ENCODE measurements at places on chromosomes 5 and 9. TPM values are rescaled to one million over a fixed set of nuclear protein-coding genes. Genes with fewer than 3 reads are reported as not detected.

Gene STPG3
- not detected for total RNA-seq

Gene GMCL2
- not detected for total RNA-seq

DNA sequence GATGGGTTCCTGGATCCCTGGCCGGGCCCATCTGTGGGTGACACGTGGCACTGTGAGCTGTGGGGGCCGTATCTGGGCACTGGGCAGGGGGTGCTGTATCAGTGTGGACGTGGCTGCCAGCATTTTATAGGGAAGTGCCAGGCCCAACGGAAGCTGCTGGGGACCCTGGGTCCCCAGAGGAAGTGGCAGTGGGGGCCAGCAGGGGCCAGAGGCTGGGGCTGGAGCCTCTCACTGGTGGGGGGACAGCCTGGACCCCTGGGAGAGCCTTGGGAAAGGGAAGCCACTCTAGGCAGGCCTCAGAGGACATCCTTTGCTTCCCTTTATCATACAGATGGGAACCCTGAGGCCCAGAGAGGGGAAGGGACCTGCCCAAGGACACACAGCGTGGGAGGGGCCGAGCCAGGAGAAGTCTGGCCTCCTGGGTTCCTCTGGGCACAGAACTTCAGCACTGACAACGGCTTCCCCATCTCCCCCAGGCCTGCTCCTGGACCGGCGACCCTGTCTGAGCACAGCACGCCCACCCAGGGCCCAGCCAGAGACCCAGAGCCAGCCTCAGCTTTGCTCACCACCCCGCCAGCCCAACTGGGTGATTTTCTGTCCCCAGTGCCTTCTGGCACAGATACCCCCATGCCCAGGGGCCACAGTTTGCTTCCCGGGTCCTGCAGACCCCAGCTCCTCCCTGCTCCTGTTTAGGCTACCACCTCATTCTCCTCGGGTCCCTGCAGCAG, 15.5 kb upstream of the LAMC3 start:
- H3K27ac ChIP-seq: no peak overlapping the region
- DNase-seq: no peak
- H3K36me3 ChIP-seq: no peaks in the 10 kb centered on the region
- no peak overlapping the region for H3K4me3 ChIP-seq

Gene ANXA1
- 848 TPM for total RNA-seq

DNA sequence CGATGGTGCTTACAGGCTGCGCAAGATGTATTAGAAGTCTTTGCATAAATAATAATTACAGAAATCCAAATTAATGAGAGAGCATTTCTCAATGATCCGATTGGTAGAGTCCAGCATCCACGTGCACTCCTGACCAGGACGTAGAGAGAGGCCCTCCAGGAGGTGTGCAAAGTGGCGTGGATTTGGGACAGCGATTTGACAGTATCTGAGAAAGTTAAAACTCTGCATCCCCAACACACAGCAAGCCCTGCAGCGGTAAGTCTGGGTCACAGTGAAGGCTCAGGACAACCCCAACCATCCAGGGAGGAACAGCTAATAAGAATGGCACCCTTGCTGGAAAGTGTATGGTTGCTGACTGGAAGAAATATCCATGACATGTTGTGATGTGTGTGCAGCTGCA, 180.2 kb downstream of the AUH start:
- H3K27ac ChIP-seq: no peak overlapping the region
- H3K4me1 ChIP-seq: peaks cover 17% of the 10 kb centered on the region
- no peak overlapping the region for H3K4me3 ChIP-seq
- no peak for DNase-seq
- no peaks in the 10 kb centered on the region for H3K36me3 ChIP-seq
- H3K27me3 ChIP-seq: no peaks in the 10 kb centered on the region

DNA sequence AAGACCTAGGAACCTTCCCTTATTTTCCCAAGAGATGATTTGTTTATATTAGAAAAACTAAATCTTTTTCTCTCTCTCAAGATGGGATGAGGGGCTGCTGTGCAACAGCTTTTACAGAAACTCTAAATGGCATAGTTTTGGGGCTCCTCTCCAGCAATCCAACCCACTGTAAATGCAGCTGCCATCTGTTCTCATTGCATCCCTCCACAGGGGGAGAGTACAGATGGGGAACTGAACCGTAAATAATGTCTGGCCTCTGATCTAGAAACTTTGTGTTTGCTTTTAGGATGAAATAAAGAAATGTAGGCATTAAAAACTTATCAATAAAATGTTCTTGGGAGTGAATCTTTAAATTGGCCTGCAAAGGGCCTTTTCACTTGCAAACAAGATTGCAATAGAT, 291.4 kb downstream of the MCTP1 start:
- H3K36me3 ChIP-seq: no peaks in the 10 kb centered on the region
- H3K4me1 ChIP-seq: no peaks in the 10 kb centered on the region
- no peaks in the 10 kb centered on the region for H3K27me3 ChIP-seq
- no peak for DNase-seq
- no peak overlapping the region for H3K4me3 ChIP-seq

- H3K4me1 ChIP-seq: no peaks in the 10 kb centered on the region
- no peaks in the 10 kb centered on the region for H3K27me3 ChIP-seq
- DNase-seq: no peak
- no peak overlapping the region for H3K27ac ChIP-seq
- H3K4me3 ChIP-seq: no peak overlapping the region
Measured at GRCh38 chr5:110790673-110791072, 51.9 kb downstream of the SLC25A46 start.

GRCh38 chr9:121564504-121565260, 65.0 kb upstream of the GGTA1 start:
- H3K27me3 ChIP-seq: no peaks in the 10 kb centered on the region
- DNase-seq: no peak
- H3K27ac ChIP-seq: no peak overlapping the region
- H3K4me1 ChIP-seq: no peaks in the 10 kb centered on the region

Gene ALDOB
- total RNA-seq: not detected

DNA sequence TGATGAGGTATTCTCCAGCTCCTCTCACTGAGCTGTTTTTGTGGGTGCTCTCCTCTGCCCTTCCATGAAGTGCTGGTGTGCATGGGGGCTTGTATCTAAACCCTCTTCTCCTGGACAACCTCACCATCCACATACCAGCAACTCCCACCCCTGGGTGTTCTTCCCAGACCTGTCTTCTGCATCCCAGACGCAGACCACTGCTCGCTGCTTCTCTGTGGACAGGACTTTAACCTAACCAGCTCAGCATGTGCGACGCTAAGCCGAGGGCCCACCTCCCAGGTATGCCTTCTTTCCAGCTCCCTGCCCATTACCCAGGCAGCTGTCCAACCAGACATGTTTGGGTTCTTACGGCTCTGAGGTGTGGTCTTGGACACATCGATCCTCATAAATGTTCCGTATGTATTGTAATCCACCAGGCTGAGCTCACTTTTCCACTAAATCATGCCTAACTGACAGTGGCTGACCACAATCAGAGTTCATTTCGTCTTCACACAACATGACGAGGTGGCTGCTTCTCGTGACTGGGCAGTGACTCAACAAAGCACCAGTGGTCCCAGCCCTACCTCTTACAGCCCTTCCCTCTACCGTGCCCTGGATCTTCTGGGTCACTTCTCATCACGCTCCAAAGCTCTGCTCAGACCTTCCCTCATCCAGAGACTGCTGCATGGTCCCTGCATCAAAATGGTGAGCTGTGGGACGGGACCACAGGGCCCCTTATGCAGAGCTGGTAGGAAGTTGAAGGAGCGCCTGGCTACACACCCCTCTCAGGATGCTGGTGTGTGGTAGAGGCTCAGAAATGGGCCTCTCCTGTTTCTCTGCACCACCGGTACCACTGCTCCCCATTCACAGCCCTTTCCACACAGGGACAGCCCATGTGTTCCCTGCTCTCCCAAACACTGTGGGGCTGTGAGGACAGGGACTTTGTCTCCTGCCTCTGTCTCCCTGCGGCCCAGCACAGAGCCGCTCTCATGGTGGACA, 9.6 kb upstream of the PTGES2 start:
- no peak overlapping the region for H3K27ac ChIP-seq
- no peaks in the 10 kb centered on the region for H3K4me1 ChIP-seq
- no peaks in the 10 kb centered on the region for H3K36me3 ChIP-seq

- DNase-seq: no peak
- H3K4me1 ChIP-seq: peaks cover 16% of the 10 kb centered on the region
- H3K27ac ChIP-seq: no peak overlapping the region
- H3K36me3 ChIP-seq: no peaks in the 10 kb centered on the region
Measured at GRCh38 chr5:168865968-168866367, 286.8 kb upstream of the PANK3 start.

Gene MUSK
- total RNA-seq: 0.16 TPM

DNA sequence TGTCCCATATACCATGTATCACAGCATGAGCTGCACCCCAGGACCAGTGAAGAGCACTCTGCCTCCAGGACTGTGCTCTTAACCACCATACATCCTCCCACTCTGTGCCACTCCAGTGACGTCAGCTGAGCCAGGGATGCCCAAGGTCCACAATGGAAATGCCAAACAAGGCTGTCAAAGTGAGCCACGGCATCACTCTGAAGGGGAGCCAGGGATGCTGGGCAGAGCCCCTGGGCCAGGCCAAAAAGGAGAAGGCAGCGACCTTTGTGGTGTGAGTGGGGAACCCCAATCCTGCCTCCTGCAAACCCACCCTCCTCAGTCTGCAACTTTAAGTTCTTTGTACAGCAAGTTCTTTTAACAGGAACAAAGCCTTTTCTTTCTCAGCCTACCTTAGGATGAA, 242.7 kb downstream of the SYK start:
- H3K4me1 ChIP-seq: peaks cover 29% of the 10 kb centered on the region
- no peak for DNase-seq
- H3K4me3 ChIP-seq: no peak overlapping the region
- H3K36me3 ChIP-seq: no peaks in the 10 kb centered on the region
- no peak overlapping the region for H3K27ac ChIP-seq

DNA sequence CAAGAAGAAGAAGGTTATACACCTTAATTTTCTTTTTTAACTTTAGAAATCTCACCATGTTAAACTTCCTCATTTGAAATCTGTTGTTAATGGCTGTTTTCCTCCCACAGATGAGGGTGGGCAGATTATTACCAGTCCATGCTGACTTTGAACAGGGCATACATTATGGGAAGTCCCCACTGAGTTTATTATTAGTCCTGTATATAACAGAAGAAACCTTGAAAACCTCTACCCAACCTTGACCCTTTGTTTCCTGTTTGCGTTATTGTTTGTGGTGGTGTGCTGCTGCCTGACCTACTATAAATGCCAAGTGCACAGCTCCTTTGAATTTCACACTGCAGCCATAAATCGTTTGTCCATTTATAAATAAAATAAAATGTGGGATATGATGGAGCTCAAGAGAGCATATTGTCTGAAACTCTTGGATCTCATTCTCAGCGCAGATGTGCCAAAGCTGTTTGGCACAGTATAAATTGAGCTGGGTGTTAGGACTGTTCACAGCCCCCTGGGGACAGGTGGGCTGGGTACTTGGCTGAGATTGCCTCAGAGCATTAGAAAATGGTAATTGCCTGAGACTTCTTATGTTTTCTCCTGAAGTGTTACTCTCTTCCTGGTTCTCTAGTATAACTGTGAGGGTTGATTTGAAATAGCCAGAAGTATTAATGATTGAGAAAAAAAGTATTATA, 139.6 kb downstream of the SPATA31D1 start:
- no peaks in the 10 kb centered on the region for H3K36me3 ChIP-seq
- H3K27me3 ChIP-seq: no peaks in the 10 kb centered on the region
- H3K4me3 ChIP-seq: no peak overlapping the region
- no peak for DNase-seq

DNA sequence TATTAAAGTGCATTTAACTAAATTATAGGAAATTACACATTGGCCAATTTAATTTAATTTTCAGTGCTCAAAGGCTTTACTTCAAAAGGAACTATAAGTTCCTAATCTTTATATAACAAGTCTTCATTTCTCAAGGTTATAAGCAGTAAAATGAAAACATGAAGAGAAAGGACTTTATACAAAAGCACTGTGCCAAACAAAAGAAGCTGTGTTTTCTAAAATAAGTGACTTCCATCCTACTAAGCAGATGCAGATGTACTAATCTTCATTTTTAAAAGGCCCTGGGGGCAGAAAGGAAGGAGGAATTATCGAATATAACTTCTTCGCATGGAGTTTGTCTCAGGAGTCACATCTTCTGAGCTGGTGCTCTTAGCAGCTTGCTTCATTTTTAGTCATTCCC, 81.4 kb downstream of the SHC3 start:
- H3K4me1 ChIP-seq: peaks cover 7% of the 10 kb centered on the region
- no peaks in the 10 kb centered on the region for H3K36me3 ChIP-seq

DNA sequence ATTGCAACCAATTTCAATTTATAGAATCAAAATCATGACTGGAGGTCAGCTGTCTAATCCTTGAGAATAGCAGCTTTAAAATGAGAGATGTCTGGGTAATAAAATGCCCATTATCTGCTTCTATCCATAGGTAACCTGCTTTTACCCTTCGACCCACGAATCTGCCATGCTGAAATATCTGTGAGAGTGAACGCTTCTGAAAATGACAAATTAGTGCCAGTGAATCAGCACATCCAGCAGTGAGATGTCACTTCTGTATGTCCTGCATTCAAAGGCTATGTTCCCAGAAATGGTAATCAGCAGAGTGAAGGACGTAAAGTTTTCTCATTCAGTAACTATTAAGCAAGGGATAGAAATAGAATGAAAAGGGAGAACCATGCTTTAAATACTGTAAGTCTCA, 532.4 kb upstream of the ITGA1 start:
- no peaks in the 10 kb centered on the region for H3K36me3 ChIP-seq
- H3K4me1 ChIP-seq: no peaks in the 10 kb centered on the region
- no peak overlapping the region for H3K27ac ChIP-seq
- H3K4me3 ChIP-seq: no peak overlapping the region
- no peaks in the 10 kb centered on the region for H3K27me3 ChIP-seq

Gene BARHL1
- not detected for total RNA-seq

DNA sequence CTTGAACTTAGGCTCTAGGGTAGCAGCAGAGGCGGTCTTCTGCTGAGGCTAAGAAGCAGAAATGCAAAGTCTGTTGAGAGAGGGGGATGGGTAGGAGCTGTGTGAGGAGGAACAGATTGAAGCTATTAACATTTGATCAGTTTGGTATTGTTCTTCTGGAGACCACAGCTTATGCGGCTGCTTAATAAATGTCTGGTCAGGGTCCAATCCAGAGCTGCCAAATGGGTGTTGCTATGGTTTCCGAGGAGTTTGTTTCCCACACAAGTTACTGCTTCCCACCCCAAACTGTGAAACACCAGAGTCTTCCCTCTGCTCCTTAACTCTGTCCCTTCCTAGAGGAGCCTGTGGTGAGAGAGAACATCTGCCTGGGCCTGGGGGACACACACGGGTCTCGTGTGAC, 142.2 kb upstream of the KLF4 start:
- no peaks in the 10 kb centered on the region for H3K36me3 ChIP-seq
- no peak overlapping the region for H3K27ac ChIP-seq
- no peaks in the 10 kb centered on the region for H3K27me3 ChIP-seq

GRCh38 chr5:134905246-134905996, 490 bp downstream of the PCBD2 start:
- DNase-seq: no peak
- 0 out of 2 replicates have a peak, but pooled peaks cover 3% of the 10 kb centered on the region for H3K4me1 ChIP-seq
- peak overlapping the region; percentile 95 for H3K4me3 ChIP-seq
- H3K36me3 ChIP-seq: peaks cover 25% of the 10 kb centered on the region

GRCh38 chr9:86978413-86978812, 31.1 kb upstream of the GAS1 start:
- no peak overlapping the region for H3K27ac ChIP-seq
- H3K27me3 ChIP-seq: peaks cover 5% of the 10 kb centered on the region
- peaks cover 6% of the 10 kb centered on the region for H3K4me1 ChIP-seq
- no peak for DNase-seq
- no peaks in the 10 kb centered on the region for H3K36me3 ChIP-seq
- no peak overlapping the region for H3K4me3 ChIP-seq

Gene GPR150
- not detected for total RNA-seq

Gene FAM221B
- total RNA-seq: not detected
